ENCODE measurements at places on chromosomes 7 and 10.

DNA sequence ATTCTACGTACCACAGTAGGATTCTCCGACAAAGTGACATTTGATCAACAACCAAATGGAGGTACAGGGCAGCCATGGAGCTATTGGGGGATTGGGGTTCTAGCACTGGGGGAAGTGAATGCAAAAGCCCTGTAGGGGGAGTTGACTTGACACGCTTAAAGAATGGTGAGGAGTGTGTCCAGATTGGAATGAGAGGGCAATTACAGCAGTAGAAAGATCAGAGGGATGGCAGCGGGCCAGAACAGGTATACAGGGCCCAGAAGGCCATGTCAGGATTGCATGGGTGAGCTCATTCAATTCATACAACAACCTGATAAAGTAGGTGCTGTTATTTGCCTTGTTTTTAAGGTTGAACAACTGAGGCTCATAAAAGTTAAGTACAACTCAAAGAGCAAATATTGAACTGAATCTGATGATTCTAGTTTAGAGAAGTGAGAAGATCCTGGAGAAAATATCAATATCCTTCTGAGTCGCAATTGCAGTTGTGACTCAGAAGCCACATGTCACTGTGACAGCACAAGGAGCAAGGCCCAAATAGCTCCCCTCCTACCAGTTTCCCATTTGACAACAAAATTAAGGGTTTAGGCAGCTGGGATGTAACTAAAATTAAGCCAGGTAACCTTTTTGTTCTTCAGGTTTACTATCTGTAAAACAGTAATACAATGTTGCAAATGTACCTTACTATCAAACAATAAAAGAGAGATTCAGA lies 28.0 kb upstream of the CTTNBP2 start:
- no peak for DNase-seq

GRCh38 chr10:13062803-13063202 lies 37.2 kb upstream of the OPTN start:
- no peak for DNase-seq

- DNase-seq: no peak
These were observed 10.7 kb downstream of the CBLL1 start for GRCh38 chr7:107754642-107755041.

- DNase-seq: no peak
These were observed 90.2 kb downstream of the PPP1R9A start for GRCh38 chr7:94997547-94997946.

DNA sequence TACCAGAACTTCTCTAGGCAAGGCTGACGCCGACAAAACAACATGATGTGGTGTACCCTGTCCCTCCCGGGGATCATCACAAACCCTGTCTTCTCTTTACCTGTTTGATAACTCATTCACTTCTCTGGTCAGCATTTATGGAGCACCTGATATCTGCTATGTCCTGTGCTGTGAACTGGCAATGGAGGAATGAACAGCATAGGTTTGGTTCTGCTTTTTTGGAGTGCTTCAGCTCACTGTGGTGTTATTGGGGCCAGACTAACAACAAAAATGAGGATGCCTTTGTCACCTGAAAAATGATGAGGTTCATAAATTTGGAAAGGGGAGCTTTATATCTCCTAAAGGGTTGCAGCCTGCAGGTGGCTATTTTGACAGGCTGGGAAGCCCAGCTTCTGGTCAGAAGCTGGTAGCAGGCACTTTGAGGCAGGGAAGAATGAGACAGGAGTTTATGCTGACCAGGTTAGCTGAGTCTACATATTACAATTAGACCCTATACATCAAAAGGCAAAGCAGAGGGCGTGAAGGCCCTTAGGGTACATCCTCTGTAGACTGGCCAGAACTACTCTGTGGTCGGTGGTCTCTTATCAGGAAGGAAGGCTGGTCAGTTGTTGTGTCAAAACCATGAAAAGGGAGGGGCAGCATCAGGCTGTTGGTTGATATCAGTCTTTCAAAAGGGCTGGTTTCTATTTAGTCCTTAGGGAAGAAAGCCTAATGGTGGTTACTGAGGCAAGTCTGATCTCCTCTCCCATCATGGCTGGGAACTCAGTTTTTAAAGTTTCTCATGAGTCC lies 42.3 kb downstream of the SH2D4B start:
- no peak for DNase-seq

- no peak for DNase-seq
These were observed 28.7 kb upstream of the HABP2 start for GRCh38 chr10:113524120-113524519.

- DNase-seq: no peak
These were observed 80.6 kb downstream of the ORC5 start for GRCh38 chr7:104127204-104127603.

- no peak for DNase-seq
These were observed 119.5 kb downstream of the RNF216 start for GRCh38 chr7:5661942-5662341.

DNA sequence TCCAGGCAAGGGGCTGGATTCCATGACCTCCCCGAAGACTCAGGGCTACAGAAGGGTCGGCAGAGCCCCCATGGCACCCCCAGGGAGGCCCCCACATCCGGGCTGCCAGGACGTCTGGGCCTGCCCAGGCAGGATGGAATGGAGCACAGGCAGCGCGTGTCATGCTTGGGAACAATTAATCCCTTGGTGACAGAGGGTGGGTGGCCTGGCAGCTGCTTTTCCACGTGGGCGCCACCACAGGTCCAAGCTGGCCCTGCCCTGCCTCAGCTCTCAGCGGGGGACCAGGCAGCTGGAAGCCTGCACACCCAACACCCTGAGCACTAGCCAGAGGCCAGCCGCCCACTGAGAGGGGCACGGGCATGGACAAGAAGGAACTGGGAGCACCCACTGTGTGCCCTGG lies 11.4 kb downstream of the ELN start:
- no peak for DNase-seq

DNA sequence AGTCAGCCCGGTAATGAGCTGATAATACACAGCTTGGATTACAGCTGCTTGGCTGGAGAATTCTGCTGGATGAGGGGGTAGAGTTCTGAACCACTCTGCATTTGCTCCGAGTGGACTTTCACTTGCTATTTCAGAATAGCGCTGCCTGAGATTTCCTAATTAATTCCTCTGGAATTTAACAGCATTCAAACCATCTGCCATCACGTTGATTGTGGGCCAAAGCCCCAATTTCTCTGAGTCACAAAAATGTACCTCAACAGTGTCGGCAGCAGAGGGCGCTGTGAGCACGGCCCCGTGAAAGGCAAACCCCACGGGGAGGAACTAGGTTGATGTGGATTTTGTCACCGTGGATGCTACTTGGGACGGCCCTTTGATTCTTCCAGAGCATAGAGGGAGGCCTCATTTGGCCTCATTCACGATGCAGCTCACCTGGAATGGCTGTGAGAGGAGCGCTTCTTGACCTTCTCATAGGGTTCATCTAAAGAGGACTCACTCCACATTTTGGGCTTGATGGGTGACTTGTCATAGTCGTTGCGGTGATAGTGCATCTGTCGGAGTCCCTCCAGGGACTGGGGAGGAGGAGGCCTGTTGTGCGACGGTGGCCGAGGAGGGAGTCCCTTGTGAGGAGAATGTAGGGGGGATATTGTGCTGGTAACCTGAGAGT lies 73.3 kb downstream of the PRPF18 start:
- peak; percentile 42 for DNase-seq

- DNase-seq: no peak
These were observed 236.8 kb downstream of the FRMD4A start for GRCh38 chr10:14093730-14094484.

- no peak for DNase-seq
These were observed 56.5 kb downstream of the LMBR1 start for GRCh38 chr7:156836443-156836842.

- DNase-seq: no peak
These were observed 8.1 kb upstream of the TMEM72 start for GRCh38 chr10:44902941-44903545.

DNA sequence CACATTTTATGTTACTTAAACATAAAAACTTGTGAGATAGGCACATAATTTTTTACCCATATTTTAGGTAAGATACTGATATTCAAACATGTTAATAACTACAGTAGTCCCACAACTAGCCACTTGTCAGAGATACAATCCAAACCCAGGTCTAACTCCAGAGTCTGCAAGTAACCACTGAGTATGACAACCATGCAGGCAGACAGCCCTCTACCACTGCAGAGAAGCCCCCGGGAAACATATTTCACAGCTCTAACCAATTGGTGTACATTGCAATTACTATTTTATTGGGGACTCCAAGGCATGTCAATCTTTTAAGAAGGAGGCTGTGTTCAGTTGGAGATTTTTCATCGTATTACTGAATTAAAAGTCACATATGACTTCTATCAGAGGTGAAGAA lies 107.2 kb upstream of the FAM133B start:
- no peak for DNase-seq

DNA sequence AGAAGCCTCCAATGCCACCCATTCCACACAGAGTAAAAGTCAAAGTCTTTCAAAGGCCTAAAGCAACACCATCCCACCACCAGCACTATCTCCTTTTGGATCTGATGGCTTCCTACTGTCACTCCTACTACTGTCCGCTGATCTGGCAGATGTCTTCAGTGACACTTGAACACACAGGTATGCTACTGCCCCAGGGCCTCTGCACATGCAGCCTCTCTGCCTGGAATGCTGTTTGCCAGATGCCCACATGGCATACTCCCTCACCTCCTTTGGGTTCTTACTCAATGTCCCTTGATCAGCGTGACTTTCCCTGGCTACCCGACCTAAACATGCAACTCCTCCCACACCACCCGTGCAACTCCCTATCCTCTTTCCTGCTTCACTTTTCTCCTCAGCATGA lies 512.4 kb downstream of the KCNMA1 start:
- no peak for DNase-seq

DNA sequence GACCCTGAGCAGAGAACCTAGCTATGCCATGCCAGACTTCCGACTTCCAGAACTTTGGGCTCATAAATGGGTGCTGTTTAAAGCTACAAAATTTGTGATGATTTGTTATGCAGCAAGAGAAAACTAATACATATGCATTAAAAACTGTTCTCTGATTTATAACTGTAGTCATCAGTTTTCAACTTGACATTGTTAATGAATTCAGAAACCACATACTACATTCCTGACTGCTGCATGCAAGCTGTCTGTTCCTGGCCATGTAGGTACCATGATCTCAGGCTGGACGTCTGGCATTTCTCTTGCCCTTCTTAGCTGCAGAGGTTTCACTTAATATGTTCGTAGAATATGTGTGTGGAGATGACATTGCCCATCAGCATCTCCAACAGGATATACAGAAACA lies 28.4 kb downstream of the MKX start:
- DNase-seq: no peak

- no peak for DNase-seq
These were observed 212.3 kb upstream of the SLC26A5 start for GRCh38 chr7:103658055-103659005.

DNA sequence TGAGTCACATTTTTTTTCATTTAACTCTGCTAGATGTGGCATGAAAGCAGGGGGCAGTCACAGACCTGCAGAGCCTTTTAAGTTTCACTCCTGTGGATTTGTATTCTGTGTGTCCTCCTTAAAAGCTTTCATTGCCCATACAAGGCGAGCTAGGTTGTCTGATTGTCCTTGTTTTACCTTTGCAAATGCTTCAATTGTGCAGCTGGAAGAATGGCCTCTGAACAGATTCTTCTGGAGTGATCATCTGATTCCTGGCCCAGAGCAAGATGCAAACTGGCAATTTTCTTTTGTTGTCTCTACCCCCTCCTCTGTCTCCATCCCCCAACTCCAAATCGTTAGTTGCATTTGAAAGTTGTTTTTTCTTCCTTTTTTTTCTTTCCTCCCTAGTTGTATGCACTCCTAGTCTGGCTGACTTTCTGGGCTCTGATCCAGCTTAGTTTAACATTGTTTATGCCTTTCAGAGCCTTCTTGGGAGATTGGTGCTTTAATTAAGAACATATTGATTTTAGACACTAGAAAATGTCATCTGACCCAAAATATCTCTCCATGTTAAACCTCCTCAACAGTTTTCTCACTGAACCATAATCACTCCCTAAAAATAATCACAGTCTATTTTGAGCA lies 150.2 kb downstream of the REEP3 start:
- DNase-seq: no peak

GRCh38 chr10:74936577-74937265 lies 110.3 kb downstream of the KAT6B start:
- DNase-seq: no peak

All from AML-193 (cell line).